T-helper 22 cell (primary cell): ENCODE measurements at places on chromosomes 3 and 15.

- DNase-seq = no peak
Measured at GRCh38 chr3:37687966-37688365, 173.7 kb upstream of the CTDSPL start.

DNA sequence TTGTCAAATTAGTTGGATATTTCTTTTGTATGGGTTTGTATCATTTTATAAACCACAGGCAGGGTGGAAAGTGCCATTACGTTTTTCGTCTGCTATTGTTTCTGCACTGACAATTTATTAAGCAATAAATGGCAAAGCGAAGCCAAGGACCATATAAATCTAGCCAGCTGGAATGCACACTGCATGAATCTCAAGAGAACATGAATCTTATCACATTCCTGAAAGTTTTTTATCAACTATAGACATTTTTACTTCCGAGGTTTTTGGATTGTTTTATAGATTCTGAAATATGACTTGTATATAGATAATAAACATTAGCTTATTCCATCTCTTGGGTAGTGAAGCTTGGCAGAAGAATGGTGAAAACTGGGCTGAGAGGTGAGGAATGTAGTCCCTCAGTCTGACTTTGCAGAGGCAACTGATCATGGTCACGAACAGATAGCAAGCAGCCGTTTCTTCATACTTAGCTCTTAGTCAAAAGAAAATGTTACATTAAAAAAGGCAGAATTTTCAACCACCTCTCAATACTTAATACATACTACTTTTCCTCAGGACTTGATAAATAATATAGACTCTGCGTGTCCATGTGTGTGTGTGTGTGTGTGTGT is 102.7 kb downstream of the OSBPL10 start:
- DNase-seq = no peak

GRCh38 chr3:17941766-17942165 is 199.3 kb upstream of the TBC1D5 start:
- DNase-seq = no peak

- no peak for DNase-seq
Measured at GRCh38 chr3:143321058-143321769, 201.6 kb downstream of the CHST2 start.

GRCh38 chr3:144028798-144029411 is 57.3 kb downstream of the DIPK2A start:
- DNase-seq = no peak
